Substantia nigra (tissue), 51 donors: ENCODE measurements at places on chromosomes 2 and 18.

GRCh38 chr18:74166386-74166785 lies 18.1 kb downstream of the TIMM21 start:
- DNase-seq: no peak

DNA sequence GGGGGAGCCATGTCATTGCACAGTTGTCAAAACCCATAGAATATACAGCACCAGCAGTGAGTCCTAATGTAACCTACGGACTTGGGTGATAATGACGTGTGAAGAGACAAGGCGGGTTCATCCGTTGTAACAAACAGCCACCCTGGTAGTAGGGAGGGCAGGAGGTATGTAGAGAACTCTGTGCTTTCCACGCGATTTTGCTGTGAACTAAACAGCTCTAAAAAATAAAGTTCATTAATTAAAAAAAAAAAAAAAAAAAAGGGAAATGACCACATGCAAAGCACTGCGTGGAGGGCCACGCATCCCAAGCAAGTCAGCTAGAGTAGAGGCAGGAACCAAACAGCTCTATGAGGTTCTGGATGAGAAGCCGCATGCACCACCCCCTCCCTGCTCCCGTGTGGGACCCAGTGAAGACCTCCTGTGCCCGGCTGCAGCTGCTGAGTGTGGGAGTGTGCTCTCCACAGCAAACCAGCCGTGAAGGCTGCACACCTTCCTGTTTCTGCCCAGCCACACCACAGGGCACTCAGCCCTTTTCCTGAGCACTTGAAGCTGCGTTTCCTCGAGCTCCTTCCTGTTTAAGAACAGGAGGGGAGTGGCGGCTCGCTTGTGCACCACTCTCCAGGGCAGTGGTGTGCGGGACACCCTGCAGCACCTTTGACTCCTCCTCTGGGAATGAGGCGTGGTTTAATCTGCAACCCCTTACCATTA lies 65.6 kb downstream of the ODC1 start:
- DNase-seq: no peak

DNA sequence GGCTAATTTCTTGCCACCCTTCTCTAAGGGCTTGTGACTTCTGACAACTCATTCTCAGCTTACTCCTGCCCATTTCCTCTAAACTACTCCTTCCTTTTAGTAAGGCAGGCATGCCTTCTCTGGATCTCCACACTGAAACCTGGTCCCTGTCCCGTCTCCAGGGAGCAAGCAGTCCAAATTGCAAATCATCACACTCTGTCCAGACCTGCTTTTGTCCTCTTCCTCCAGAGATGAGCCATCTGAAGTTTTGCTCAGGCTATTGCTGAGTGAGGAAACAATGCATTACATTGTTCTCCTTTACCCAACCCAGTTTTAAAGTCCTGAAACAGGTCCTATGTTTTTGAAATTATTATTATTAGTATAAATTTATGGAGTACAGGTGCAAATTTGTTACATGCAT lies 57.3 kb downstream of the ARHGAP25 start:
- no peak for DNase-seq

GRCh38 chr2:112623913-112624777 lies 21.6 kb upstream of the SLC20A1 start:
- no peak for DNase-seq

GRCh38 chr18:159037-159652 lies 788 bp downstream of the USP14 start:
- DNase-seq: no peak

DNA sequence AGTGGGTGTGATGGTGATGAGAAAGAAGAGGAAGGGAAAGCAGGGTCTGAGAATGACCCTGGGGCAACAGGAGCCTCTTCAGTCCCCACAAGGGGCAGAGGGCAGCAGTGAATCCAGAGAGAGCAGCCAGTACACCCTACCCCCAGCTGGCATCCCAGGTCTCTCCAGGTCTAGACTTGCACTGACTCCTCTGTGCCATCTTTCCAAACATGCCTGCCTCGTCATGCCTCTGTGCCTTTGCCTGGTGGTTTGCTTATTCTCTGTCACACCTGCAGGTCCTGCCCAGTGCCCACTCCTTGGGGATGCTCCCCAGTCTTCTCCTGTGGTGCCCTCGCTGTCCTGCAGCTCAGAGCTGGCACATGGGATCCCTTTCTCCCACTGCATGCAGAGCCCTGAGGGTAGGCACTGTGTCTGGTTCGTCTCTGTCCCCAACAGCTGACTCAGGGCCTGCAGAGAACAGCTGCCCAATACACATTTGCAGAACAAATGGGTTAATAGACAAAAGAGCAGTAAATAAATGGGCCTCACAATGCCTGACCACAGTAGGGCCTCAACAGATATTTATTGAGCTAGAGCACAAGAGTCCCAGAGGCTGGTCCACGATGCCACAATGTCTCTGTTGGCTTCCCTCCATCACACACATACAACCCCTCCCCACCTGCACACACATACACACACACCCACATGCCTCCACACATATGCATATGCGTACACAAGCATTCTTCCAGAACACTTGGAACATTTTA lies 89.8 kb downstream of the HS1BP3 start:
- no peak for DNase-seq

DNA sequence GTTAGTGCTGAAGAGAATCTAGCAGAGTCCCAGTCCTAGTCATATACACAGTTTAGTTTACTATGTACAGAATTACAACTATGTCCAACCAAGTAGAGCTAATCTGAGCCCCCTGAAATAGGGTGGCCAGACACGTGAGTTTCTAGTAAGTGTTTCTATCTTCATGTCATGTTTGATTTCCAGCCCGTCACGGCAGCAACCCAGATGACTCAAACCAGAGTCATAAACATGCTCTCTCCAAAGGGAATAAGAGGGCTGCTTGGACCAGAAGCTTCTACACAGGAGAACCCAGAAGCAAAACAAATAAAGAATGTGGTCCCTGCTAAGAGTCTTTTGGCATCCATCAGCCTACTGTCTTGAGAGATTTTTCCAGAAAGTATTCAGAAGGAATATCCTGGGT lies 64.9 kb upstream of the WIPF1 start:
- no peak for DNase-seq

- no peak for DNase-seq
Measured at GRCh38 chr2:115558725-115559124, 1116.3 kb downstream of the DPP10 start.

- DNase-seq: no peak
Measured at GRCh38 chr2:101718993-101719571, 21.6 kb downstream of the MAP4K4 start.

DNA sequence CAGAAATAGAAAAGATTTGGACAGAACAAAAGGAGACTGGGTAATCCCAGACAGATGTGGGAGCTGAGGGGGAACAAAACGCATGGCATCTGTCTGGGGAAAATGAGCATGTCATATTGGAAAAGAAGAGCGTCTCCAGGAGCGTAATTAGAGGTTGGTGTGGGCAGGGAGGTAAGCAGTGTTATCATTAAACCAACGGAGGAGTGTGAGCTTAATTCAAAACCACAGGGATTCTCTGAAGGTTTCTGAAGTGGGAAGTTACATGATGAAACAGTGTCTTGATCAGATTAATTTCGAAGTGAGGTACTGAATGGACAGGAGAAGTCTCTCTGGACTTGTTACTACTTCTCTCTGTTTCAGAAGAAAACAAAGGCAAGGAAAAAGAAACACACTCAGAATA lies 53.3 kb downstream of the DTNB start:
- no peak for DNase-seq

GRCh38 chr2:221050020-221050795 lies 521.9 kb downstream of the EPHA4 start:
- no peak for DNase-seq

- no peak for DNase-seq
Measured at GRCh38 chr18:73848656-73849055, 299.0 kb downstream of the FBXO15 start.

DNA sequence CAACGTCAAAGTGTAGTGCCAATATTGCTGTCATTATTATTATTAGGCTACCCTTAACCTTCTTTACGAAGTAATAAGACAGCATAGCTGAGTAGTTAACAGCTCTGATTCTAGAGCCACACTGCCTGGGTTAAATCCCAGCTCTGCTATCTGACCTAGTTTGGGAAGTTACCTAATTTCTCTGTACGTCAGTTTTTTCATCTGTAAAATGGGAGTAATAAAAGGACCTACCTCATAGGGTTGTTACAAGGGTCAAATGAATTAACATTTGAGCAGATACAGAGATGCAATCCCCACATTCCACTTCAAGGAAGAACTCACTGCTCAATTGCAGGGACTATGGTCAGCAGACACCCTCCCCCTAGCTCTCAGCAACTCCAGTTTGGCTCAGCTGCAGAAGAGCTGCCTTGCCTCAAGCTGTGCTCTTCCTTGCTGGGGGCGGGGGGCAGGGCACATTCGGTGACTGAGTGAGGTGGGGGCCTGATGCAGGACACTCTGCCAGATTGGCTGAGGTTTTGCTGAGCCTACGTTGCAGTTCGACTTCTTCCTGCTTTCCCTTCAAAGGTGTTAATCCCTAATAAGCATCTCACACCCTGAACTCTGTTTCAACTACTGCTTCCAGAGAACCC lies 11.0 kb upstream of the LGALSL start:
- no peak for DNase-seq

GRCh38 chr2:239328351-239329191 lies 72.2 kb downstream of the HDAC4 start:
- DNase-seq: no peak

GRCh38 chr2:204315236-204315662 lies 230.0 kb upstream of the PARD3B start:
- DNase-seq: peak; percentile 39

DNA sequence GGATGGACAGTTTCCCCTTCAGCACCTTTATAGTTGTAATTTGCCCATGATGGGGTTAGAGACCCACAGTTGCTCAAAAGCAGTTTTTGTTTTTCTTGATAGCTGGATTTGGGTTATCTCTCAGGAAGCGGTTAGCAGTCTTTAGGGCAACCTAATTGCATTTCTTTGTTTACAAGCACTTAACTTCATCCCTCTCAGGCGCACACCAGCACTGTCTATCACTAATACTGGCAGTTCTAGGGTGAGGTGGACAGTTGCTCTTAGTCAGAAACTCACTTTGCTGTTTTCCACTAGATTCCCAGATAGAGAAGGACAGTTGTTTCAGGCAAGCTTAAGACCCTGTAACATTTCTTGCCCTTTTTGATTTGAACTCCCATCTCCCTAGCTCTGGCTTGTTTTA lies 146.0 kb downstream of the AGAP1 start:
- DNase-seq: no peak

DNA sequence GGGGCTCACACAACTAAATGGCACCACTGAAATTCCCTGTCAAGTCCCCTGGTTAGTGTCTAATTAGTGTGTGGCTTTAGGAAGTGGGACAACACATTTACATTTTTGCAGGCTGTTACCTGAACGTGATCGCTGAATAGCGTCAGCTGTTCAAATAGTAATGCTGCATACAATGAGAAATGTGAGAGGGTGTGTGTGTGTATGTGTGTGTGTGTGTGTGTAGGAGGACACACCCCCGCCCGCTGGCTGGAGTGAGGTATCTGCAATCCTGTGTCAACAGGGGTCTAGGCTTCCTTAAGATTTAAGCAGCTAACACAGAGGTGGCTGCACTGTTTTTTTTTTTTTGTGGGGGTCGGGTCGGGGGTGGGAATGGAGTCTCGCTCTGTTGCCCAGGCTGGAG lies 4.8 kb upstream of the LYPD6B start:
- DNase-seq: no peak

GRCh38 chr18:22165049-22165602 lies 4.3 kb upstream of the GATA6 start:
- no peak for DNase-seq

DNA sequence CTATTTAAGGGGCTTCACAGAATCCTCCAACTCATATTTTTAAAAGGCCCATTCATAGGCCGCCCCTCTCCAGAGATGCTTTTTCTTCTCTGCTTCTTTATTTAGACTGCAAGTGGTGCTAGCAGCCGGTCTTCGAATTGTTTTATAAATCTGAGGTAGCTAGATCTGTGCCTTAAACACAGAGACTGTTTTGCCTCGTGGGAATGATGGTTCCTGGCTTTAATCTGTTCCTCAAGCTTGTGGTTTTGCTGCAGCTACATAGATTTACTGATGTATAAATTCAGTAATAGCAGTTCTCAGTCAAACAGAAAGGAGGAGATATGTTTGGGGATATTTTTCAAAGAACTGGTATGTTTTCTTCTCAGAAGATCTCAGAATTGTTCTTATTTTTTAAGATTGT lies 45.3 kb downstream of the TNFRSF11A start:
- no peak for DNase-seq

DNA sequence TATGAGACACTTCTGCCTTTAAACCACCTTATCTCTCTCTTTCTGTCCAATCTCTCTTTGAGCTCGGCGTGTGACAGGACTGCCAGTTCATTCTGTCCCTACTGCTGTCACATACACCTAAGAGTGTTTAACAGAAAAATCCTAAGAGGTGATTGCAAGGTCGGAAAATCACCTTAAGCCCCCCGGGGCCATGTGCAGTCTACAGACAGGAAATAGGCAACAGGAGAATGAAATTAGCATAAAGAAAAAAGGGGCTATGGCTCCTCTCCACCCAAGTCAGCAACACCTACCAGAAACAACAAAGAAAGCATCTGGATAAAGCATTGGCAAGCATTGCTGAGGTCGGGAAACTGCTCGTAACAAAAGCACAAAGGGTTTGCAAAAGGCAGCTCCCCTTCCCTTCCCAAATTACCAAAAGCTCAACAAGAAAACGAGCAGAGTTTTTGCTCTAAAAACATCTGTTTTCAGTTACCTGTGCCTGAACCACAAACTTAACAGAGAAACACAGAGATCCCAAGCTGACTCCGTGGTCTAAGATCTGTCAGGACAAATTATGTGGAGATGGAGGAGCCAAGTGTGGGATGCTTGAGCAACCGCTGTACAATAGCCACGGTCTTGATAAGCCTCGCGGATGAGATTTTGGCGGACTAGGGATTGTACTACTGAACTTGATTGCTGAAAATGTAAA lies 30.4 kb downstream of the ANKRD44 start:
- no peak for DNase-seq

DNA sequence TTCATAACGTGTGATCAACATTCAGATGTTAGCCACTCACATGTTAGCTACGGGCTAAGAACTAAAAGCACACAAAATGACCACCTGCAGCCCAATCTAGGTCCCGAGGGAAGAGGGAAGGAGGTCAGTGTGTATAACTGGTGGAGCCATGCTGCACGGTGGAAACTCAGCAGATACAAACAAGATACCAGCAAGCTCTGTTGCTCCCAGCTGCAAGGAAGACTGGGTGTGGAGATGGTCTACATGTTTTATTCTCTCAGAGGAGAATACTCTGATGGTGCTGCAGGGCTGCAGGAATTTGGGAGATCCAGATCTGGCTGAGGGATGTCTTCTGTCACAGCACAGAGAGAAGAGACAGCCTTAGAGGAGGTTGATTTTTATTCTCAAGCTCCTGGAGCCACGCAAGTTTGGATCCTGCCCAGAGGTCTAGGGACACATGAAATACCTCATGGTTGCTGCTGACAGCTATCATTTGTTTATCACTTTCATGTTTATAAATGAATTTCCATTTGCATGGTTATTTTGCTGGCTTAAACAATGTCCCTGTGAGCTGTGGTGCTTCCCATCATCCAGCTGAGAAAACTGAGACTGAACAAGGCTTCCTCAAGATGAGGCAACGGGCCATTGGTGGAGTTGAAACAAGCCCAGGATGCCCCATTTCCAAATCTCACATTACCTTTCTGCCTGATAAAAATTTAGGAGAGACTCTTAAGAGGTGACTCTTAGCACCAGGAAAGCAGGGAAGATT lies 30.9 kb downstream of the RNF144A start:
- no peak for DNase-seq

- DNase-seq: no peak
Measured at GRCh38 chr2:117714110-117714509, 100.4 kb upstream of the DDX18 start.

GRCh38 chr2:74259191-74259590 lies 60.8 kb downstream of the MTHFD2 start:
- DNase-seq: no peak

GRCh38 chr2:16069663-16069932 lies 129.2 kb downstream of the MYCN start:
- no peak for DNase-seq
